Endothelial cell of coronary artery (primary cell): ENCODE measurements at places on chromosomes 12 and 14. TPM values are rescaled to one million over a fixed set of nuclear protein-coding genes. Genes with fewer than 3 reads are reported as not detected.

Gene NRDE2
- total RNA-seq, result 8.7 and 10.2 TPM in 2 replicates

Gene COCH
- 0.09 and 0.56 TPM in 2 replicates for total RNA-seq

Gene TAS2R31
- total RNA-seq, result 2.4 and 5.1 TPM in 2 replicates

Gene KRT6C
- not detected in 2 replicates for total RNA-seq

Gene SLC10A1
- not detected in 2 replicates for total RNA-seq

Gene CLEC9A
- total RNA-seq, result not detected in 2 replicates

Gene IRAK4
- total RNA-seq, result 13.5 and 16.3 TPM in 2 replicates

Gene TMTC3
- 30.0 and 37.3 TPM in 2 replicates for total RNA-seq

Gene RND1
- total RNA-seq, result 1.5 and 2.9 TPM in 2 replicates

Gene PTPRO
- 0.09 TPM in 1 of 2 replicates, not detected in the other for total RNA-seq

Gene LRRC10
- total RNA-seq, result not detected in 2 replicates

Gene PELI2
- 3.0 and 3.6 TPM in 2 replicates for total RNA-seq

Gene LHX5
- total RNA-seq, result not detected in 2 replicates

Gene BEGAIN
- total RNA-seq, result under 0.01 TPM in 1 of 2 replicates, not detected in the other

Gene PIANP
- under 0.01 TPM in 1 of 2 replicates, not detected in the other for total RNA-seq

Gene OLR1
- total RNA-seq, result not detected in 2 replicates

Gene PHETA1
- total RNA-seq, result 7.5 and 7.9 TPM in 2 replicates

Gene LRRC9
- not detected in 2 replicates for total RNA-seq

Gene DCAF11
- total RNA-seq, result 42.3 and 47.3 TPM in 2 replicates

Gene LBHD2
- total RNA-seq, result not detected in 2 replicates

Gene CLMN
- total RNA-seq, result 2.5 and 3.8 TPM in 2 replicates

Gene MYBPC1
- total RNA-seq, result not detected in 2 replicates

Gene LALBA
- total RNA-seq, result not detected in 2 replicates

Gene KCNH3
- under 0.01 and 0.09 TPM in 2 replicates for total RNA-seq

Gene CBLN3
- 1.3 and 2.6 TPM in 2 replicates for total RNA-seq

Gene RTL1
- not detected in 2 replicates for total RNA-seq

Gene RD3L
- total RNA-seq, result not detected in 2 replicates

Gene EIF4B
- total RNA-seq, result 1,037 and 1,365 TPM in 2 replicates
